ENCODE measurements at places on chromosomes 1 and 21.

- no peak for DNase-seq
Measured at GRCh38 chr1:67970088-67970487, 80.3 kb downstream of the DIRAS3 start.

- DNase-seq, result no peak
Measured at GRCh38 chr21:43203591-43203990, 34.8 kb downstream of the CRYAA start.

DNA sequence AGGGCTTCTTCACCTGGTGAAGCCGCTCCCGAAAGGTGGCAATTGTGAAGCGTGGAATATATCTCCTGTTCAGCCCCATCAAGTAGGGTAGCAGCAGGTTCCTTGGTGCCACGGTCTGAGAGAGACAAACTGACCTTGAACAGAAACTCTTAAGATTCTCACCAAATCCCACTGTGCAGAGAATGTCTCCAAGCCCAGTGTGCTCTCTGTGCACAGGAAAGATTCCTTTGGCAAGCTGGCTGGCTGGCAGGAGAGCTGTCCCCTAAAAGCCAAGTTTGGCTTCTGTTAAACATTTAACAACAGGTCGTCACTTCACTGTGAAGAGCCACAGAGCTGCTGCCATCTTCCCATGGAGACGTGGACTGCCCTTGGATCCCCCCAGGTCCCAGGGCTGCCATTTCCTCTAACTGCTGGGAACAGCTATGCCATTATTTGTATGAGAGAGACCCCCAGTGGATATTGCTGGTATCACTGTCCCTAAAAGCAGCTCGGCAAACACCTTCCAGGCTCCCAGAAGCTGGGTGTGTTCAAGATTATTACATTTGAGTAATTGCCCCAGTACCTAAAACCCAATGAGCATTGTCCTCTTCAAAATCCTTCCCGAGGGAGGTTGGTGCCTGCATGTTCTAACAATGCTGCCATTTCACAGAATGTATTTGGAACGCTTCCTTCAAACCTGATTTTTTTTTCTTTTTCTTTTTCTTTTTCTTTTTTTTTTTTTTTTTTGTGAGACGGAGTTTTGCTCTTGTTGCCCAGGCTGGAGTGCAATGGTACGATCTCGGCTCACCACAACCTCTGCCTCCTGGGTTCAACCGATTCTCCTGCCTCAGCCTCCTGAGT is 71.8 kb downstream of the CD58 start:
- no peak for DNase-seq

- DNase-seq, result no peak
Measured at GRCh38 chr1:160411271-160412027, 11.1 kb downstream of the VANGL2 start.

DNA sequence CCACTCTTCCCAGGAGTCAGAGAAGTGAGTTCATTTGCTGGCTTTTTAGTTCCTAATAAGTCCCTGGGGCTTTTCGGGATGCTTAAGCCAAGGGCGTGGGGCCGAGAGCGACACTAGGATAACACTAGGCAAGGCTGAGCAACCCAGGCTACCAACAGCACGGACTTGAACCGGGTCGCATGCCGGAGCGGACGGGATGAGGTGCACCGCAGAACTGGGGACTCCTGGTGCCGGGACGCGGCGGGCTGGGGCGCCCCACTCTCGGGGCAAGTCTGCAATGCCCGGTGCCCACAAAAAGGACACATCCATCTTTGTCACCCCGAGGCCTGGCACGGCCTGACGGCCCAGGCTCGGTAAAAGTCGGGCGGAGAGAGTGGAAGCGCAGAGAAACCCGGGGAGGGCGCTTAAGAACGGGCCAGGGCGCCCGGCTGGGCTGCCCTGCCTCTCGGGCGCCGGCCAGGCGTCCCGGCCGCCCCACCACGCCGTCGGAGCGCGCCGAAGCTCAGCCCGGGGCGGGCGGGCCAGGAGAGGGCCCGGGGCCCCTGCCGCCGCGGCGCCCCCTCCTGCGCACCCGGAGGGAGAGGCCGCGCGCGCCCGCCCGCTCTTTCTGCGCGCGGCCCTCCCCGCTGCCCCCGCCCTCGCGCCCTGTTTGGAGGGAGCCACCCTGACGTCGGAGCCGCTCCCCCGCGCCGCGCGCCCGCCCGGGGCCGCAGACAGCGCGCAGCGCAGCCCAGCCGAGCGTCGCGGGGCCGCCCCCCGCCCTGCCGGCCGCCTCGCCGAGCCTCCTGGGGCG is at the start of gene NBL1:
Gene NBL1, plus strand, starts transcription at position 710 of the 793 bp plus-strand sequence. CDS start 10,720 bp downstream, outside the sequence.
- DNase-seq, result peak; percentile 54

Data from stimulated activated CD8-positive, alpha-beta memory T cell treated with anti-CD3 and anti-CD28 coated beads, Interleukin-2, amount 100 ng/mL, for 1 hour (primary cell).